ENCODE measurements at places on chromosomes 12 and 14. TPM values are rescaled to one million over a fixed set of nuclear protein-coding genes. Genes with fewer than 3 reads are reported as not detected.

Gene IRF2BPL
- total RNA-seq = 23.3 TPM

Gene ZNF641
- 23.9 TPM for total RNA-seq

Gene ZDHHC22
- total RNA-seq = not detected

Gene PRH1
- 24.7 TPM for total RNA-seq

Gene MGP
- 0.25 TPM for total RNA-seq

Gene PTPN21
- total RNA-seq = not detected

Gene GARIN6
- not detected for total RNA-seq

Gene POTEM
- not detected for total RNA-seq

Gene RNASE7
- not detected for total RNA-seq

Gene IPO4
- 48.1 TPM for total RNA-seq

Gene LMO3
- not detected for total RNA-seq

Gene CTSG
- not detected for total RNA-seq

Measured in T-helper 1 cell treated with Interleukin-12 subunit alpha and Interleukin-12 subunit beta and Interleukin-4 antibody, amounts not matched to agents 30 ng/mL and 1 ng/mL, for 36 hours (primary cell).